NCI-H82 (cell line): ENCODE measurements at places on chromosomes 11 and 22.

- DNase-seq: no peak
These were observed 50.0 kb downstream of the RBX1 start for GRCh38 chr22:41000941-41001721.

- no peak for DNase-seq
These were observed 27.7 kb downstream of the RSPH14 start for GRCh38 chr22:23113847-23114720.

GRCh38 chr11:45162064-45162375, 15.6 kb downstream of the PRDM11 start:
- DNase-seq: no peak

DNA sequence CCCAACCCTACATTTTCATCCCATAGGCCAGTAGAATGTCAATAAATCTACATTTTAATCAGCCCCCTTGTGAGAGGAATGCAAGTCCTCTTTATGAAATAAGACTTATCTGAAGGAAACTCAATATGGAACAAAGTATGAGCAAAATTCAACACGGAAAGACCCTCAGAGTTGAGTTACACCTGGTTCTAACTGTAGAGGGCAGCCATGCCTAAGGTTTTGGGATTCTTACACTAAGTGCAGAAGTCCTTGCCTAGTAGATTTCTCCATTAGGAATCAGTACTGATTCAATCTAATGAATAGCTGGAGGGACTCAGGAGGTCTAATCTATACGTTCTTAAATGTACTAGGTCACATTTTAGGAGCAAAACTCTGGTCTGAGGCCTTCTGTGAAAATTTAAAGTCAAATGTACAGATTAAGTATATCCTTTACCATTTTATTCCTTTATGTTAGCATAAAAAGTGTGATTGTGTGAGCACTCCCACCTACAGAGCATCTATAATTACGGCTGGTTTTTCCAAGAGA, 904.5 kb downstream of the DLG2 start:
- DNase-seq: peak; percentile 59

DNA sequence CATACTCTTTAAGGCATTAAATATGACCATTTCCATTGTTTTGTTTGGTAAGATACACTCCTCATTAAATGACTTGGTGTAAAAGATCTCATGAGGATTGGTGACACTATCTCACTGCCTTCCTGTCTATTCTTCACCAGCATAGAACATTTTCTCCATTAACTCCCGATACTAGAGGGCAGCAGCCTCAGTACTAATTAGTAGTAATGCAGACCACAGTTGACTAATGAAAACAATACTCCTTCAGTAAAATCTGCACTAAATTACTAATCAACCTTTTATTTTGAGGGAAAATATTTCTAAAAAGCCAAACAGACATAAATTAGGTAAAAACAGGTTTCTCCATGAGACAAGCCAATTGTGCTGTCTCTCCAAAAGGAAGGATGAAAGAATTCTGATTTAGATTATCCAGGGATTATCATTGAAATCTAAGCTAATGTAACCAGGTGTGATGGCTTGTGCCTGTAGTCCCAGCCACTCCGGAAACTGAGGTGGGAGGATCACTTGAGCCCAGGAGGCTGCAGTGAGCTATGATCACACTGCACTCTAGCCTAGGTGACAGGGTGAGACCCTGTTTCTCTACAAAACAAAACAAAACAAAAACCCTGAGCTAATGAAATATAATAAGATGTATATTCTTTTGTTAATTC, 9.4 kb downstream of the PGM2L1 start:
- DNase-seq: peak; percentile 71

DNA sequence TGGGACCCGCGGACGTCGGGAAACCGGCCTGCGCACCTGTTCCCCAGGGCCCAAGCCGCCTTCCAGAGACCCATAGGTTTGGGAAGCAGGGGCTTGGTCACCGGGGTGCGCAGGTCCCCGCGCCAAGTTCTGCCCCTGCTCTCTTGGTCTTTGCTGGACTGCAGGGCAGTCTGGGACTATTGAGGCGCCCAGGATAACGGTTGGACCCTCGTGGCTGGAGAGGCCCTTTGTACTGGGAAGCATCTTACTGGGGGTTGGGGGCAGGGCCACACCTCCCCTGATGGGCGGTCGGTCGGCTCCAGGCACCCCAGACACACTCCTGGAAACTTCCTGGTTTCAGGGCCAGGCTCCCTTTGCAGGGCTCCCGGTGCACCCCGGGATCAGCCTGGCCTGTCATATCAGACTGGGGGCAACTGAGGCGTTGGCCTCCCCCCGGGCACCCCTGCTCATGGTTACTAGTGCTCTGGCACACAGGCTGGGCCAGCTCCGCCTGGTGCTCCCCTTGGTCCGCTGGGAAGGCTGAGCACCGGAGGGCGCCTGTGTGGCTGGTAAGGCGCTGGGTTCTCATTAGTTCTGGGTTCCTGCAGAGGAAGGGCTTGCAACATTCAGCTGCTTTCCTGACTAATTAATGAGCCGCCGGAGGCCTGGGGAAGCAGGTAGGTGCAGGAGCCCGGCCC, 1250.5 kb downstream of the BRD1 start:
- DNase-seq: no peak

DNA sequence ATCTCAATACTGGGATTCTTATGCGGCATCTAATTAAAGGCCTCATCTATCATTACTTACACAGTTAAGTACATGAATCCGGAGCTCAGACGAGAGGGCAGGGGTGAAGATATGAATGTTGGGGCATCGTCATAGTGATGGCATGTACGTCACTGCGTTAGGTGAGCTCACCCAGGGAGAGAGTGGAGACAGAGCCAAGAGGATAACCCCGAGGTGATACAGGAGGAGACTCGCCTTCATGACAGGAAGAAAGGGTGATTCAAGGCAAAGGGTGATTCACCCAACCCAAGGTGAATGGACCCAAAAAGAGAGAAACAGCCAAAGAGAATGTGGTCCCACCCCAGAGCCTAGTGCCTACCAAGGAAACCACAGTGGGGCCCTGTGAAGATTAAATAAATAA, 132.9 kb upstream of the BLID start:
- DNase-seq: no peak

GRCh38 chr22:22165936-22166710, 78.5 kb upstream of the VPREB1 start:
- no peak for DNase-seq

DNA sequence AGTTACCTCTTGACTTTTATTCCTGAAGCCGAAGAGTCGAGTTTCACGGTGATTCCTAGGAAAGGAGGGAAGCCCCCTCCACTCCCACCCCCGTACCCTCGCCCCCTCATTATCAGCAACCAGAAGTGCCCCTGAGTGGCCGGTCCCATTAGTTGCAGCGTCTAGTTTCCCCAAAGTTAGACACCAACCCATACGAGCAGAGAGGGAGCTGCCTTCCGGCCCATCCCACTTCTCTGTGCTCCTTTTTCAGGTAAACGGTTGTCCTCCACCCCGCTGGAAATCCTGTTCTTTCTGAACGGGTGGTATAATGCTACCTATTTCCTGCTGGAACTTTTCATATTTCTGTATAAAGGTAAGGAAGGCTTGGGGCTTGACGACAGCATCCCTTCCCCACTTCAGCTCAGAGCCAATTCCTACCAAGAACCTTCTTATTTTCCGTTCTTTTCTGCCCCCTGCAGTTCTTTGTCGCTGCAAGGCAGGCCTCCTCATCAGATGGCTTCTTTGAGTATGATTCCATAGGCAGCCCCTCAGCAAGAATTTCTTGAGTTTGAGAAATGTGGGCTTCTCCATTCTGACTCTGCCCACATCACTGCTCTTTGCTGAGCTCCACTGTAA, 701 bp downstream of the TMEM216 start:
- DNase-seq: peak; percentile 18

GRCh38 chr22:25878933-25879332, 136.9 kb downstream of the MYO18B start:
- no peak for DNase-seq

DNA sequence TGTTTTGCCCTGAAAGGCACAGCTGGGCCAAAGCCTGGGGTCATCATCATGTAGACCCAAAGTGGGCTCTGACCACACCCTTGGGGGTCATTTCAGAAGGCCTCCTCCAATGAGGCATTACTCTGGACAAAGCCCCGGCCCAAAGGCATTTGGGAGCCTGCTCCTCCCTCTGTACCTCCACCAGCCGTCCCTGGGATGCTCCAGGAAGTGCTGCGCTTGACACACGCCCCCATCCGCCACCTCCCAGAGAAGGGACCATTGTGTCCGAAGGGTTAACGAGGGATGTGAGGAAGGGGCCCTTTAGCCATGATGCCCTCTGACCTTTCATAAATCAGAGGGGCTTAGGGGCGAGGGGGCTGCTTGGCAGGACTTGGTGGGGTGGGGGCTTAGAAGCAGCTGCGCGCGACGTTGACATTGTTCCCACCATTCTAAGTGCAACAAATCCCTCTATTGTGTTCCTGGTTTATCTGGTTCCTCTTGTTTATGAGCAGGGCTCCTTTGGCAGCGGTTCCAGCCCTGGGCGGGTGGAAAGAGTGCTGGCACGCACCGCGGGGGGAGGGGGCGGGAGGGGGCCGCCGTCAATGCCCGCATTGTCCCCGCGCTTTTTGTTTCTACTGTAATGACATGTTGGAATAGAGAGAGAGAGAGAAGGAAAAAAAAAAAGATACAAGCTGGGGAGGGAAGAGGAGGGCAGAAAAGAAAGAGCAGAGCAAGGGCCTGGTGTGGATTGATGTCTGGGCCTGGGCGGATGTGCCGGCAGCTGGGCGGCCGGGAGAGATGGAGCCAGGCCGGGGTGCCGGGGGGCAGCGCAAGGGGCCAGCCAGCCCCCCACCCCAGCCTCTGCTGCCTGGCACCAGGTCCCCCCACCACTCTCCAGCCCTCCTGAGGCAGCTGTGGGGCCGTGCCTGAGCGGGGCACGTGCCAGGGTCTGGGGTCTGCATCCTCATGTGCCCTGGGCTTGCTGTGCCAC, 32.1 kb upstream of the SOX10 start:
- no peak for DNase-seq

- peak; percentile 78 for DNase-seq
These were observed 1.1 kb upstream of the VPS37C start for GRCh38 chr11:61162092-61162941.

DNA sequence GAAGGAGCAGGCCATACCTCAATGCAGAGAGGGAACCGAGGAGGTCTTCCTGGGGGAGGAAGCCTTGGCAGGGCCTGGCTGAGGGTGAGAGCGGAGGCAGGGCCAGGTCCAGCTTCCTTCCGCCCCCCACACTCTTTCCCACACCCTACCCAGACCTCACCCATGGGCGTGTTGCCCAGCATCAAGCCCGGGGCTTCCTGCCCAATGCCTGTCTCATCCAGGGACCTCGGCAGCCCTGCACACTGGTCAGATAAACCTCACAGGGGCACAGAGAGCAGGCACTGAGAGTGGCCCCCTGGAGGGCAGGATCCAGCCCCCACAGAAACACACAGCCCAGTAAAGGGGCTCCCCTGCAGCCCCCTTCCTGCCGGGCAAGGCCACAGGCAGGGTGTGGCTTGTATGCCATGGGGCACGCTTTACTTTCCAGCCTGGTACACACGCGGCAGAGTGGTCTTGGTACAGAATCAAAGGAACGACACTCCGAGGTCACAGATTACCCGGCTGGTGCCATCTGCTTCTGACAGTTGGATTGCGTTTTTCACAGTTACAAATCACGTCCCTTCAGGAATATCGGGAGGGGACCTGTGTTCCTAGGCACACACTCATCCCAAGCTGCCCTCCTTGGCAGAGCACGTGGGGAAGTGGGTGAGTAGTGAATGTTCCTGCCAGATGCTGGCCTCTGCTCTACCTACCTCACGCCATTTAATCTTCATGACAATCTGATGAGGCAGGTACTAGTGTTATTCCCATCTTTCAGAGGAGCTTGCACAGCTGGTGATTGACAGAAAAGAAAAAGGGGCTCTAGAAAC, 20.0 kb upstream of the CD5 start:
- peak; percentile 33 for DNase-seq

DNA sequence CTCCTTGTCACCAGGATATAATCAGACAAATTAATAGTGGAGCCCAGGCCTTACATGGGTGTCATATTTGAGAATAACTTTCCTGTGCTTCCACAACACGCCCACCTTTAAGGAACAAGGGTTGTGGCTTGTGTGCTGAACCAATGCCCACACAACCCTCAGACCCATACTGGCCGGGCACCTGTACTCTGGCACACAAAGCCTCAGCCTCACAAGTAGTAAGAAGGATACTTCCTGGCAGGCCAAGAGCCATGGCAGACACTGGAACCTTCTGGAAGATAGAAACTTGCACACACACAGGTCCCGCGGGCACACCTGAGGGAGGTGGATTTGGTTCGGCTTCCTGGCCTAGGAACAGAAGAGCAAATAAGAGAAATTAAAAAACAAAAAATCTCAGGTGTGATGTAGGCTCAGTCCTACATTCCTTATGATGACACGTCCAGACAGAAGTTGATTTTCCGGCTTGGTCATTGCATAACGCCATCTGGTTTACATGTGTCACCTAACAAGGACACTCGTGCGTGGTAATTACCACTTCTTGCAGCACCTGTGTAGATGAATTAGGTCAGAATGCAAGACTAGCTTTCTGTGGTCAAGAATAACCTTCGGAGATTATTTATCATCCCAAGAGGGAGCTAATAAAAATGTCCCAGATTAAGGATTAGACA, 5.8 kb upstream of the BRD1 start:
- DNase-seq: no peak

GRCh38 chr11:22930816-22931594, 70.7 kb upstream of the CCDC179 start:
- DNase-seq: no peak

- DNase-seq: no peak
These were observed 12.2 kb upstream of the MMP12 start for GRCh38 chr11:102886999-102887398.

DNA sequence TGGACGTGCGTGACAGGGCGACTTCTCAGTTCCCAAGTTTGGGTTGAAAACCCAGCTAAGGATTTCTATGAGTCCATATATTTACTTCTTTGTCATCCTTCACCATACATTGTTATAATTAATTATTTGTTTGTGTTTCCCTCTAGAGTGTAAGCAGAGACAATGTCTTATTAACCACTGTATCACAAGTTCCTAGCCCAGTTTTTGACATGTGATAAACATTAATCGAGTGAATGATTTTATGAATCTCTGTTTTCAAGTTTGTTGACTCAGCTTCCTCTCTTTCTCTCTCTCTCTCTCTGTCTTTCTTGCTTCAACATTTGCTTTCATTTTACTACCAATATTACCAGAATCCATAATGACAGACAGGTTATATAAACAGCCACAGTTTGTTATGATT, 1259.6 kb upstream of the TENM4 start:
- DNase-seq: no peak
